Vagina (tissue), 2 donors: ENCODE measurements at places on chromosomes 6 and 20.
A peak's percentile ranks its signal among the peaks of the same experiment; 100 is the strongest.

GRCh38 chr20:36479938-36480337 lies 61.4 kb upstream of the MYL9 start:
- DNase-seq: no peak

DNA sequence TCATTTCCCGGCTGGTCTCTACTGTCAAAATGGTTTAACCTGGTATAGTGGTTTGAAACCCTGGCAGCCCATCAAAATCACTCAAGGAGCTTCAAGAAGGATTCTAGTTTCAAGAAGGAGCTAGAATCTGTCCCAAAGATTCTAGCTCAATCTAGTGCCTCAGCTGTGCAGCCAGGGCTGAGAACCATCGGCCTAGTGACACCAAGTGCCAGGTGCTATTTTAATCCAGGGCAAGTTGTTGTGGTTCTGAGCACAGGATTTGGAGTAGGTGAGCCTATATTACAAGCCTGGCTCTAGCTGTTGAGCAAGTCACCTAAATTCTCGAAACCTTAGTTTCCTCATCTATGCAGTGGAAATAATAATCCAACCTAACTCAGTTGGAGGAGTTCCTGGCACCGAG lies 3.7 kb downstream of the MOCS1 start:
- DNase-seq: no peak

DNA sequence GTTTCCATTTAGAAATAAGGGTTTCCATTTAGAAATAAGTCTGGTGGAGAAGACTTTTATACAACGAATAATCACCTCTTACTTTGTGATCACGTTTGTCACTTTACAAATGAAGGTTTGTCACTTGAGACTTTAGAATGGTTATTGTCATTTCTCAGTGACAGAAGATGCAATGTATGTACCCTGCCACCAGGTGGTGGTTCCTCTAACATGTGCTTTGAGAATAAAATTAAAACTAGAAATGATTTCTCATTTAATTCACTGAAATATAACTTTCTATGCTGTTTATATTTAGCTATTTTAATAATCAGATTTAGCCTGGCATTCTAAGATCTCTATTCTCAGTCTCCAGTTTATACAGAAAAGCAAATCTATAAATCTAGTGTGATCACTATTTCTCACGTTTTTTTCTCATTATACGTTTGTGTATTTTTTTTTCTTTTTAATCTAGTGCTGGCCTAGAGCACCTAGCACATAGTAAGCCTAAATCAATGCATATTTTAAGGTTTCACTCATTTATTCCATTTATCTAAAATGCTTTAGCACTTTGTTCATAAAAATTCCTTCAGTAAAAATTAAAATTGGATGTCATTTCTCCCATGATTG lies 57.4 kb upstream of the TFAP2D start:
- no peak for DNase-seq

DNA sequence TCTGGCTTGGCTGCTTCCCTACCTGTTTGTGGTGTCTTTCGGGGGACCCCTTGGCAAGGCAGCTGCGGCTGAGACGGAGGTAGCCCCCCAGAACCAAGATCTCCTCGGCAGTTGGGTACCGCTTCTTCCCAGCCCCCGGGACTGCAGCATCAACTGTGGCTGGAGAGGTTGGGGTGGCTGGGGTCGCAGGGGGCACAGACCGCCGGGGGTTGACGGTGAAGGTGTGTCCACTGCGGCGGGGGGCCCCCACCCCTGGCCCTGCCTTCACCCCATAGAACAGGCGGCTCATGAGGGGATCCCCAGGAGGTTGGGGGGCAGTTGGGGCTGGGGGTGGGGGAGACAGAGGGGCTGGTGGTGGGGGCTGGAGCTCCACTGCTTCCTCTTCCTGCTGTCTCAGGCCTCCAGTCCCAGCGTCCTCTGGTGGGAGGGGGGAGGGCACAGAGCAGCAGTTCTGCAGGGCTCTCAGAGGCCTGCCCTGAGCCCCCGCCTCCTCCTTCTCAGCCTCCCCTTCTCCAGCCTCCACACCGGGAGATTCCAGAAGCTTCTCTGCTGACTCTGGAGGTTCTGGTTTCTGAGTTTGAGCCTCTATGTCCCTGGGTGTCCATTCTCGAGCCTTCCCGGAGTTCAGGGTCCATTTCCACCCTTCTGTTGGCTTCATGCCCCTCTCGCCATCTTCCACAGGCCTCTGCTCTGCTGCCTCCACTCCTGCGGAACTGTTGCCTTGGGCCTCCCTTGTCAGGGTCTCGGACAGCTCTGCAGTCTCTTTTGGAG lies 1.9 kb downstream of the PPP1R18 start:
- DNase-seq: no peak

DNA sequence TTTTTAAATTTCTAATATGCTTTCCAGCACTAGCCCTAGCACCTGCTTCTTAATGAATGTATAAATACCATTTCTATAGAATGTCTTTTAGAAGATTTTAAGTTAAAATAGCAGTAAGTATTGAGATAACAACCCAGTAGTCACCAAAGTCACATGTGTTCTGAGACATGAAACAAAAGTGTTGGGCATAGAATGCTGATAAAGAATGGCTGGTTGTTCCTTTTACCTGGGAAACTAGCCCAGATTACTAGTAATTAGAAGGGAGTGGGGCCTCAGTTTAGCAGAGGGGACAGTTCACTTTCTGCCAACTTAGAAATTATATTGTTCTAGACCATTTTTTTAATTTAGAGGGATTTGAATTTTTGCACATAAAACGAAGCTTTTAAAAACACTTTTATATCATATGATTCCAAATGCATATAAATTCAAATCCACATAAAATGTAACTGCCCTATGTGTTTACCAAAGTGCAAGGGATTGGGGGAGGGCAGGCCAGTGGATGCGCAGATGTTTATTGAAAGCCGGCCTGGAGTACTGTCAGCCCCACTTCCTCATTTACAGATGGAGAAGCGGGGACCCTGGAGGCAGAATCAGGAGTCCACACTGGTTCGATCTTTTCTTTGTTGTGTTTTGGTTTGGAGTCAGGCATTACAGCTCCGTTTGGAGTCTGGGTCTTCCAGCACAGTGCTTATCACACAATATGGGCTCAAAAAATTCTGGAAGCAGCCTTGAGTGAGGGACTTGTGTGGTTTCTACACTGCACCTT lies 139.8 kb downstream of the ZDHHC14 start:
- DNase-seq: no peak

DNA sequence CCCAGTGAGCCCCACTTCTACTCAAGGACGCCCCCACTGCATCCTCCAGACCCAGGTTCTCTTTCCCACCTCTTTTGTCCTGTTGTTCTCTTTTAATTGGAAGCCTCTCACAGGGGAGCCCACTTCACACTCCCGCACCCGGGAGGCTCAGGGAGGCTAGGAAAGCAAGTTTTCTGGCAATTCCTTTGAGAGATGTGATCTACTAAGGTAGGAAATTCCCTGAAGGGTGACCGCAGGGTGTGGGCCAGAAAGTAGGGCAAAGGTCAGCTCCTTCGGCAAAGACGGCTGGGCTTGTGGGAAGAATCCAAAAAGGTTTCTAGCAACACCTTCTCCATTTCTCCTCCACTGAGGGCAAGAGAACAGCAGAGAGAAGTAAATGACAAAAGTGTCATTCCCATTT lies 98.1 kb upstream of the PTPN1 start:
- DNase-seq: no peak

DNA sequence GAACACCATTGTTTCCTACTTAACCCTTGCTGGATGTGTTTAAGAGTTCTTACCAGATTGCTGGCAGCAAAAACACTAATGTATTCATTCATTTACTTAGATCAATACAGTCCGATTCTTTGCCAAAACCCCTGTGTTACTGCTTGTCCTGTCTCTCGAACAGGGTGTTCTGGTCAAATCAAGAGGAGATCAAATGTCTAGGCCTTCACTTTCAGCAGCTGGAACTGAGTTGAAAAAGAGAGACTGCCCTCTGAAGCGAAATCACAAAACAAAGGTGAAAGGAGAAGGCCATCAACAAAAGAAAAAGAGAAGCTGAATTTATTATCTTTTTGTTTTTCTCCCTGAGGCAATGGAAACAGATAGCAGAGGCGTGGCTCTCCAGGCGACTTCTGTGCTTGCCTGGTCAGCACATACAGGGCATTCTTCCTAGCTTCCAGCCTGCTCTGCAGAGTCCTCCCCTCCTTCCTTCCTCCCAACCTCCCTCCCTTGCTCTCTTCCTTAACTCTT lies 44.1 kb upstream of the GCM1 start:
- DNase-seq: no peak

DNA sequence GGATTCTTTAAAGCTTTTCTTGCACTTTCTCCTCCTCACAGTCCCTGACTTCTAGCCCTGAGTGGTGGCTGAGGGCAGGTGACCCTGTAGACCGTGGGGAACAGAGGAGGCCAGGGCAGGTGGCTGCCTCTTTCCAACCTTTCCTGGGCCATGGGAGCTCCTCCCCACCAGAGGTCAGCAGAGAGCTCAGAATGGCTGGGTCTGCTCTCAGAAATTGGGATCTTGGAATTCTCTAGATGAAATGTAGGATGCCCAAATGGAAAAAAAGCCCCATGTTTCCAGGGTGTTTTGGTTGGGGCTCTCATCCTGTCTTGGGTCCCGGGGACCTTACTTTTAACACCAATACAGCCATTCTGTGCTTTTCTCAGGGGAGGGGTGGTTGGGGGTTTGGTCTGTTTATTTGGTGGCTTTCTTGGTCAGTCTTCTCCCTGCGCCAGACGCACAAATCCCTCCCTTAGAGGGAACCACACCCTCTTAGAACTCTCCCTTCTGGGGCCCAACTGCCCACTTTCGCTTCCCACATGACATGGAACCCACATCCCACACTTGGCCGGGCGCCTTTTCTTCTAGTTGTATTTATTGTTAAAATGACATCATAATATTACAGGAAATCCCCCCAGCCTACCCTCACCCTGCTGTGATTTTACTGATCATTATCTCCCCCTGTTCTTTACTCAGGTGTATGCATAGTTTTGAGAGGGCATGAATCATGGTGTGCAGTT lies 17.9 kb downstream of the GNAS start:
- DNase-seq: peak; percentile 74
